ENCODE measurements at places on chromosomes 6 and 20. TPM values are rescaled to one million over a fixed set of nuclear protein-coding genes. Genes with fewer than 3 reads are reported as not detected.

Gene TBCC
- total RNA-seq, result 57.9 TPM

Gene IPCEF1
- 2.1 TPM for total RNA-seq

Gene PRR18
- 0.52 TPM for total RNA-seq

Gene RFX6
- not detected for total RNA-seq

Gene GPR6
- total RNA-seq, result not detected

Gene CEP85L
- total RNA-seq, result 42.3 TPM

Gene RIPOR2
- 9.9 TPM for total RNA-seq
